ENCODE measurements at places on chromosomes 7 and 10.
A peak's percentile ranks its signal among the peaks of the same experiment; 100 is the strongest.

GRCh38 chr10:127906548-127907377, at the start of gene PTPRE:
TSS of gene PTPRE (plus strand) at chr10:127907103. CDS start at chr10:128040882, 133,779 bp downstream.
- DNase-seq, result no peak

GRCh38 chr10:74683621-74684364, 142.6 kb upstream of the KAT6B start:
- DNase-seq, result no peak

- no peak for DNase-seq
Measured at GRCh38 chr10:34791947-34792346, 23.1 kb downstream of the PARD3 start.

DNA sequence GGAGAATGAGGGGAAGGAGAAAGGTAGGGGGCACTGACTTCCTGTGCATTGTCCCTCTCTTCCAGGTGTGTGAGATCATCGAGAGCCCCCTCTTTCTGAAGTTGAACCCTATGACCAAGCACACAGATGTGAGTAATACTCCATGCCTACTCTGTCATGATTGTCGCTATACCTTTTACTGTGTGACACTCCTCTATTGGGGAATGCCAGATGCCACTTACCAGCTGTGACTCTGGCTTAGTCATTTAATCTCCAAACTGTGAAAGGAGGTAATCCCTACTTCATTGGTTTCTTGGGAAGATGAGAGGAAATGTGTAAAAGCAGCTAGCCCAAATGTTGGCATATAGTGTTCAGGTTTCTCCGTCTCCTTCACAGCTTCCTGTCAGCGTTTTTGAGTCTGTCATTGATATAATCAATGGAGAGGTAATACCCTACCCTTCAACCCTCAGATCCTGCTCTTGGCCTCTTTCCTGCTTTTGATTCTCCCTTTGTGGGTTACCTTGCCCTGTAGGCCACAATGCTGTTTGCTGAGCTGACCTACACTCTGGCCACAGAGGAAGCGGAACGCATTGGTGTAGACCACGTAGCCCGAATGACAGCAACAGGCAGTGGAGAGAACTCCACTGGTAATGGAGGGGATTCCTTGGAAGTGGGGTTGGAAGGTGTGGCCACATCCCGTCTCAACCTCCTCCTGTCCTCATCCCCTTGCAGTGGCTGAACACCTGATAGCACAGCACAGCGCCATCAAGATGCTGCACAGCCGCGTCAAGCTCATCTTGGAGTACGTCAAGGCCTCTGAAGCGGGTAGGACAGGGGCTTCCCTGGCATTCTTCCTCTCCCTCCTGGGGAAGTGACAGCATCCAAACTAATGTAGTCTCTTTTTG, 2.0 kb downstream of the COPS6 start:
- DNase-seq, result no peak

- DNase-seq, result no peak
Measured at GRCh38 chr10:110459600-110459999, 38.1 kb upstream of the DUSP5 start.

DNA sequence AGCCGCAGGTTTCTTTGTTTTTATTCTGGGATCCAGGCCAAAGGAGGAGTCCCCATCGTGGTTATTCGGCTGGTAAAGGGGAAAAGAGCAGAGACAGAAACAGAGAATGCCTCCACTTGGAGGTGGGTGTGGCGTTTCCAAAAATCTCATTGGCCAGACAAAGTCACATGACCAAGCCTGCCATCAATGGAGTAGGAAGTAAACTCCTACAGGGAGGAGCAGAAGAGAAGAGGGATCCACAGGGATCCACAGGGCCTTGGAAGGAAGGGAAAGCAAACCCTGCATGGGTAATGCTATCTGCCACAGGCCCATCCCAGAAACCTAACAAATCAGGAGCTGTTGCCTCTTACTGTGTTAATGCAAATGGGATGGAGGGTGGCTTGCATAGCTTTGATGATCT, 425.7 kb upstream of the GALNT17 start:
- no peak for DNase-seq

DNA sequence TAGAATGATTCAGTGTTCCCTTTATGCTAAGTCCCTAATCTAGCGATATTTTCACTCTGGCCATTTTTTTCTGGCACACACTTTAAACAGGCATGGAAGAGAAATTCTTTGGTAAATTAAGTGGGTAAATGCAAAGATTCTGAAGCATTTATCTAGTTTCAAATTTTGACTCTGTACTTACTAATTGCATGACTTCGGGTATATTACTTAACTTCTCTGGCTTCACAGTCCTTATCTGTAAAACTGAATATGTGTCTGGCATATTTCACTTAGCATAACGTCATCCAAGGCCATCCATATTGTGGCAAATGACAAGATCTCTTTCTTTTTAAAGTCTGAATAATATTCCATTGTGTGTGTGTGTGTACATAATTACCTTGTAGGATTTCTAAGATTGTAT, 114.5 kb downstream of the MBL2 start:
- no peak for DNase-seq

GRCh38 chr7:13532028-13532753, 457.3 kb downstream of the ETV1 start:
- DNase-seq, result no peak

- DNase-seq, result no peak
Measured at GRCh38 chr10:95579292-95579691, 18.1 kb upstream of the SORBS1 start.

DNA sequence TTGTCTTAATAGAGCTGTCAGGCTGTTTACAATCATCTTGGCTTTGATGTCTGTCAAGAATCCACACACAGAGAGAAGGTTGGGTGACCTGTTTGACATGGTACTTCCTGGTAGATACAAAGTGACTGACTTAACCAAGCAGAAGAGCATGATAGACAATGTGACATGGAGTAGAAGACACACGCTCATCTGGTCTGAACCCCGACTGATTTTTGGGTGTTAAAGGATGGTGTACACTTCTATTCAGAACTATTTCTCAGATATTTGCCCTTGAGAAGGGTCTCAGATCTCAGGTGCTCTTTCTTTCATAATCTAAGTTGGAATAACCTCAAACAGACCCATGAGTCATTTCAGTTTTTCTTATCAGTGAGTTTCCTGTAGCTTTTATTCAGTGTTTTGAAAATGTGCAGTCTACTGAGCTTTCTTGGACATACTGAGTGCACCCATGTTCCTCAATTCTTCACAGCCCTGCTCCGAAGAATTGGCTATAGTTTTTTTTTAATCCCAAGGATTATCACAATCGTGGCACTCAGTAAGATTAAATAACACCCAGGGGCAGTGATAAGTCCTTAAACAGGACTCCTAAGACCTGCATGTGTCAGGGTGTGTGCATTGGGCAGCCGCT, 46.4 kb upstream of the NXPH1 start:
- DNase-seq, result no peak

DNA sequence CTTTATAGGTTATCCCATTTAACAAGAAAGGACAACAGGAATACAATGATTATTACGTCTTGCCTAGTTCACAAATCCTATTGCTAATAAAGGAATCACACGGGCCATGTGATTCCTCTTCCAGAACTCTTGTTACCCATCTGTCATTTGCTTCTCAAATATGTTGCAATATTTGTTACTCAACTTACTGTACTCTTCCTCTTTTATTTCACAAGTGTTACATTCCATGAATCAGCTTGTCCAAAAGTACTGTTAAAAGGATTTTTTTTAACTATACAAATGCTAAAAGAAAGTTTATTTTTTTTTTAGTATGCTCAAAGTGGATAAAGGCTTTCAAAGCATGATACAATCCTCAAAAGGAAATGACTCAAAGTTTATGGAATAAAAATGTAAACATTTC, 3.9 kb upstream of the CD36 start:
- peak; percentile 83 for DNase-seq

- no peak for DNase-seq
Measured at GRCh38 chr10:24951201-24952142, 934 bp downstream of the PRTFDC1 start.

DNA sequence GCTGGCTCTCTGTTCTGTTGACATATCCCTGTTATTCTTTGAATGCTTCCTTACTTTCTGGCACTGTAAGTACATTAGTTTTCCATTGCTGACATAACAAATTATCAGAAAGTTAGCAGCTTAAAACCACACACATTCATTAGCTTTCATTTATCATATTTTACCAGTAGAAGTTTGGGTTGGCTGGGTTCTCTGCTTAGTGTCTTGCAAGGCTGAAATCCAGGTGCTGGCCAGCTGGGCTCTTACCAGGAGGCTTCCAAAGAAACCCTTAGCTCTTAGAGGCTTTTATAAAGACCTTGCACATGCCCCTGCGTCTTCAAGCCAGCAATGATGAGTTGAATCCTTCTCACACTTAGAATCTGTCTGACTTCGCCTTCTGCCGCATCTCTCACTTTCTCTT, 160.6 kb downstream of the MLLT10 start:
- no peak for DNase-seq

DNA sequence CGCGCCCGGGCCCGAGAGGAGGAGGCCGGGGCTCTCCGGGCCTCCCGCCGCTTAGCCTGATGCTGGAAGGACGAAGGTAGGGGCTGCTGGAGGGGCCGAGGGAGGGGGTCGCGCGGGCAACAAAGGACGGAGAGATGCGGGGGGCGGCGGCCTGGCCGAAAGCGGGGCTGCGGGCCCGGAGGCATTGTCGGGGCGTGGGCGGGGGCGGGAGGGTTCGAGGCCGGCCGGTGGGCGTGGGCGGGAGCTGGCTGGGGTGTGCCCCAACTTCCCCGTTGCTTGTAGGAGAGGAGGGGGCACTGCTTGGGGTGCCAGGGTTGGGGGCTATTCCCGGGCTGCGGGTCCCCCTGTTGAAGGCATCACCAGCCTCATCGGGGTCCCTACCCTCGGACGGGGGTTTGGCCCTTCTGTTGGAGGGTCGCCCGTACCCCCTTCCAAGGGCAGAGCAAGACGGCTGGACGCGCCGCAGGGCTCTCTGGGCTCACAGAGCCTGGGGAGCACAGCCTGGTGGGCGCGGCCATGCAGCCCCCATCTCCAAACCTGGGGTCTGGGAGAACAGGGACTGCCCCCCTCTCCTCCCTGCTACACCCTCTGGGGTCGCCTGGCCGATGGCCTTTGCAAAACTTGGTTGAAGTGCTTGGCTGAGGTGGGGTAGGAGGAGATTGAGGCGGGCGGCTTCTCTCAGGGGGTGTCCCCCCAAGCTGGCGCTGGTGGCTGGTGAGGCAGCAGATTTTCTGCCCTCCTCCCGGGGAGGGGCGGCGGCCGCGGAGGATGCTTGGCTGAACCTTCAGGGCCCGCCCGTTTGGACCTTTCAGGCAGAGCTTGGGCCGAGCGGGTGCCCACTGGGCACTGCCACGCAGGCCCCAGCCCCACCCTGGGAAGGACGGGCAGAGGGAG, 699 bp downstream of the CLIP2 start:
- DNase-seq, result no peak

GRCh38 chr7:133118261-133118660, 36.4 kb upstream of the CHCHD3 start:
- no peak for DNase-seq

DNA sequence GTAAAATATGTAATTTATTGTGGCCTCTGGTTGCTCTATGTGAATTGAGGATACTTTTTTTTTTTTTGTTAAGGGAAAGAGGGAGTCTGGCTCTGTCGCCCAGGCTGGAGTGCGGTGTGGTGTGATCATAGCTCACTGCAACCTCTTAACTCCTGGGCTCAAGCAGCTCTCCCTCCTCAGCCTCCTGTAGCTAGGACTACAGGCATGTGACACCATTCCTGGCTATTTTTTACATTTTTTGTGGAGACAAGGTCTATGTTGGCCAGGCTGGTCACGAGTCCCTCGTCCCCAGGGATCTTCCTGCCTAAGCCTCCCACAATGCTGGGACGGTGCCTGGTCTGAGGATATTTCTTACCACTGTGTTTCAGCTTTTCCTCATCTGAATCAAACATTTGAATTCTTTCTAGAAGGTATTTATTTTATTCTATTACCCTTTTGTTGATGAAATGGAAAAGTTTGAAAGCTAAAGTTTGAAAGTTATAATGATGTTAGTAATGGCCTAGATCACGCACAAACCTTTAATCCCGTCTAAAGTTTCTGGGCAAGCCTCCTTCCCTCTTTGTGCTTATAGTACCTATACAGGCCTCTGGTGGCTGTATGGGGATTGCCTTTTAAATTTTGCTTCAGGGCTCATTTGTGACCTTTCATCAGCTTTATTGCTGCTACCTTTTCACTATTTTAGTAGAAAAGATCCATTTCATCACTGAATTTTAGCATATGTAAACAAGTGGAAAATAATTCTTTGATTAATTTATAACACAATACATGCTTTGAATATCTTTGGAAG, 2.0 kb downstream of the IFRD1 start:
- DNase-seq, result peak; percentile 68

GRCh38 chr7:71594736-71595135, 462.8 kb downstream of the GALNT17 start:
- no peak for DNase-seq

- no peak for DNase-seq
Measured at GRCh38 chr10:130875897-130876472, 435.5 kb downstream of the TCERG1L start.

- no peak for DNase-seq
Measured at GRCh38 chr10:73937333-73938043, 26.6 kb downstream of the PLAU start.

GRCh38 chr7:24709051-24709450, 48.2 kb downstream of the GSDME start:
- no peak for DNase-seq

GRCh38 chr7:66505531-66506451, 122.9 kb upstream of the KCTD7 start:
- no peak for DNase-seq

GRCh38 chr10:63143987-63144386, 10.9 kb downstream of the NRBF2 start:
- DNase-seq, result no peak

DNA sequence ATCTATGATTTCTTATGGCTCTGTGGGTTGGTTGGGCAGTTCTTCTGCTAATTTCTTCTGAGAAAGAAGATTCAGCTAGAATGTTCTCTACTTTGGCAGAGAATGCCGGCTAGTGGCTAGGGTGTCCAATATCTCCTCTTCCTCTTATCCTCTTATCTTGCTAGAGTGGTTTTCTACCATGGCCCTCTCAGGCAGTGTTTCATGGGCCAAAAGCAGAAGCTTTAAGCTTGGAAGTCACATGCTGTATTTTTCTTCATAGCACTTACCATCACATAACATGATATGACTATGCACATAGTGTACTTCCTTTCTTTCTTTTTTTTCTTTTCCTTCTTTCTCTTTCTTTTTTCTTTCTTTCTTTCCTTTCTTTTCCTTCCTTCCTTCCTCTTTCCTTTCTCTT, 140.0 kb downstream of the ITGB8 start:
- no peak for DNase-seq

All from stromal cell of bone marrow (primary cell).